ENCODE measurements at places on chromosomes 7 and 10.

DNA sequence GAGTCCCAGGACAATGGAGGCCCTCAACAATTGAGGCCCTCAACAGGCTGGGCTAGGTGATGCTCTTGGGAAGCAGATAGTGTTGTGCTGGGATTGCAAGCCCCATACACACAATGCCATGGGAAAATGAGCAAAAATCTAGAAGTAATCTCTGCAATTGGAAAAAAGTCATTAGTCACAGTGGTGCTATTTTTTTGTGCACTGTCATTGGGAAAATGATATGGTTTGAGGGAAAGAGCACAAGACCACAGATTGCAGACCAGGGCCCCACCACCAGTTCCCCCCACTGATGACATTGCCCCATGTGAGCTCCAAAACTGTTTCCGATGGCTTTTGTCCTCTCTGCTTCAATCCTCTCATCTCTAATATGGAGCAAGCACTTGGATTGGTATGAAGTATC, 1.9 kb downstream of the KCTD7 start:
- DNase-seq: no peak

GRCh38 chr7:134907000-134907399, 79.3 kb upstream of the AGBL3 start:
- no peak for DNase-seq

DNA sequence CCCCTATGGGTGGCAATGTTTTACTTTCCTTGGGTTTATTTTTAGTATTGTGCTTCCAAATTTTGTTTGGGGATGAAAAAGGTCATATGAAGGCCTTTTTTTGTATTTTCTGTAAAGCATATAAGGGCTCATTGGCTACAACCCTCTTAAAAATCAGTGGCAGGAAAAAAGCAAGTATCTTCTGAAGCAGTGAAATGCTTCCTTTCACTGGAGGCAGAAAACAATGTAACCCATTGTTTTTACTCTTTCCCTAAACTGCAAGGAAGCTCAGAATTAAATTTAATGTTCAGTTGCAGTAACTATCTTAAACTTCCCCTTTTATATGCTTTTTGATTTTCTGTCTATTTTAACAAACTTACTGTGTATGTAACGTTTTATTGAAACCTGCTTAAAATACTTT, 148.7 kb upstream of the LYZL1 start:
- DNase-seq: no peak

DNA sequence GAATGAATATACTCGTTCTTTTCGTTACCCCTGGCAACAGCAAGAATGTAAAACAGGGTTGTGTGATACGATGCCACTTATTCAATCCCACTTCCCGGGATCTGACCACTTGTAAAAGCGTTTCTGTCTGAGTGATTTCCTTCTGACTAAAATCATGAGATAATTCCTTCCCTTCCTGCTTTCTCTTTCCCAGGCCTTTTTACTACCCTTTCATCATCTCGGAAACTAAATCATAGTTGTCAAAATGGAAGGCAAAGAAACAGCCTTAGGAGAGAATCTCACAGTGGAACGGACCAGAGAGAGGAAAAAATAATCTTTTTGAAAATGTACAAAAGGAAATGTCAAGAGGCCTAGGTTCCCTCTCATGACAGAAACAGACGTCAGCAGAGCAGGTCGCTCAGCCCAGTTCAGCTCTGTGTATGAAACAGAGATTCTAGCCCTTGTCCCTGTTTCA, 29.8 kb downstream of the DIP2C start:
- DNase-seq: no peak

DNA sequence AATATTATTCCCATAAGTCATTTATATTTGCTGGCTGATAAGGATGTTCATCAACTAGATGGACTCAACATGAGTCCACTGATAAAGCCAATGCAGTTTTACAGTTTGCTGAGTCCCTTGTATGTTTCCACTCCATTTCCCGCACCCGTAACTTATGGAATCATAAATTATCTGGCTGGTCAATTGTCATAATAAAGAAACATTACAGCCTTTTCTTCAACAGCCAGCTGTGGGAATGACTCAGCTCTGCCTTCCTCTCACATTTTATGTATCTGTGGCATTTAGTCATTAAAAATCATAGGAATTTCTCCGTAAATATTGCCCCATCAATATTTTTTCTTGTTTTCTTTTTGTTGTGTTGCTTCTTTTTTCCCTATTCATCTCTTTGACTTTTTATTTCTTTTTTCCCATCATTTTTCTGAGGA, 22.3 kb upstream of the TMEM26 start:
- no peak for DNase-seq

GRCh38 chr7:154581251-154581890, 421.6 kb downstream of the PAXIP1 start:
- DNase-seq: no peak
